CD4-positive, alpha-beta T cell treated with Interferon gamma for 1 hour (primary cell): ENCODE measurements at places on chromosomes 4 and X.

GRCh38 chr4:11480683-11481082, 52.0 kb upstream of the HS3ST1 start:
- DNase-seq, result peak; percentile 57

DNA sequence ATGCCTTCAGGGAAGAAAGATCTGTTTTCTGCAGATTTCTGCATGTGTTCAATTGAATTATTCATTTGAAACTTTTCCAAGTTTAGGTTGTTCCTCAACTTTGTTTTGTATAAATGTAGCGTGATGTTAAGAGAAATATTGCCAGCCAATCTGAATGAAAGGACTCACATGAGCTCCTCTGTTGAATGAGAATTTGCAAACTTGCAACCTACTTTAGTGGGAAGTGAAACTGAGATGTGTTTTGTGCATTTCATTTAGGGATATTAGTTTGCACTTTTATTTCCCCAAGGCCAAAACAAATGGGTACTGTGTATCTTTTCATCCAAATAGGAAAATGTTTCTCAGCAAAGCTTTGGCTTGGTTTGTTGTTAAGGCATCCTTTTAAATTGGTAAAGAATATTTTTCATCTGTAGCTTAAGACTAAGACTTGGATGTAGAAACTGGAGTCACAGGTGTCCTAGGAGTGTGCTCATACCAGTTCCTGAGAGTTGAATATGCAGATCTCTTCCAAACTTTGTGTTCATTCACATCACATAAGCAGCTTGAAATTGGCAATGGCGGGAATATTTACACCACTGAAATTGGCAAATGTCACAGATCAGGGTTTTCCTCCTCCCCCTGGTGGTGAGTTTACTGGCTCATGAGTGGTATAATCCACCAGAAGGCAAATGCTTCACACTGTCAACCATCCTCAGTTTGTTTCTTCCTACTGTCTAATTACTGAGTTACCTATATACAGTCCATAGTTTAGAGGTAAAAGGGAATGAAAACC, 193.6 kb upstream of the BANK1 start:
- no peak for DNase-seq

GRCh38 chr4:188612659-188613058, 473.4 kb downstream of the TRIML1 start:
- DNase-seq, result no peak

- no peak for DNase-seq
Measured at GRCh38 chr4:153480704-153481103, 14.5 kb downstream of the TMEM131L start.

DNA sequence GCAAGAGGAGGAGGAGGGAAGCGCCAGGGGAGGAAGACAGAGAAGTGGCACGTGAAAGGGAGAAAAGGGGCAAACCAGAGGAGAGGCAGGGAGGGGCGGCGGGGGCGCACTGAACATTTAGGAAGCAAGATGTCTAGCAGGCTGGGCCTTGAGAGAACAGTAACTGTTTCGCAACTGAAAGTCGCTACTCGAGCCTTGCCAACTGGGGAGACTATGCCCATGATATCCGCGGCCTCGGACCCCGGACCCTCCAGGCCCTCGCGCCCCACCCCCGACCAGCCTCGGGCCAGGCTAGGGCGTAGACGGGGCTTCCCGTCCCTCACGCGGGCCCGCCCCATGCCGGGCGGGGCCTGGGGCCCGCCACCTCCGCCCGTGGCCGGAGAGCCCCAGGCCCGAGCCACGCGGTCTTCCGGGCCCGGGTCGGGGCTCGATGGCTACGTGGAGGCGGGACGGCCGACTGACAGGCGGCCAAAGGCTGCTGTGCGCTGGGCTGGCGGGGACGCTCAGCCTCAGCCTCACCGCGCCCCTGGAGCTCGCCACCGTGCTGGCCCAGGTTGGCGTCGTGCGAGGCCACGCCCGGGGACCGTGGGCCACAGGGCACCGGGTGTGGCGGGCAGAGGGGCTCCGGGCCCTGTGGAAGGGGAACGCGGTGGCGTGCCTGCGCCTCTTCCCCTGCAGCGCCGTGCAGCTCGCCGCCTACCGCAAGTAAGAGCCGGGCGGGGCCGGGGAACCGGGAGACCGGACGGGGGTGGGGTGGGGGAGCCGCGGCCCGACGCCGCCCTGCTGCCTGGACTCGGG, at the start of gene SLC25A43:
Gene SLC25A43 (plus strand): TSS at position 363 of the 798 bp plus-strand sequence. CDS start 68 bp downstream, at position 431.
- DNase-seq, result peak; percentile 9

DNA sequence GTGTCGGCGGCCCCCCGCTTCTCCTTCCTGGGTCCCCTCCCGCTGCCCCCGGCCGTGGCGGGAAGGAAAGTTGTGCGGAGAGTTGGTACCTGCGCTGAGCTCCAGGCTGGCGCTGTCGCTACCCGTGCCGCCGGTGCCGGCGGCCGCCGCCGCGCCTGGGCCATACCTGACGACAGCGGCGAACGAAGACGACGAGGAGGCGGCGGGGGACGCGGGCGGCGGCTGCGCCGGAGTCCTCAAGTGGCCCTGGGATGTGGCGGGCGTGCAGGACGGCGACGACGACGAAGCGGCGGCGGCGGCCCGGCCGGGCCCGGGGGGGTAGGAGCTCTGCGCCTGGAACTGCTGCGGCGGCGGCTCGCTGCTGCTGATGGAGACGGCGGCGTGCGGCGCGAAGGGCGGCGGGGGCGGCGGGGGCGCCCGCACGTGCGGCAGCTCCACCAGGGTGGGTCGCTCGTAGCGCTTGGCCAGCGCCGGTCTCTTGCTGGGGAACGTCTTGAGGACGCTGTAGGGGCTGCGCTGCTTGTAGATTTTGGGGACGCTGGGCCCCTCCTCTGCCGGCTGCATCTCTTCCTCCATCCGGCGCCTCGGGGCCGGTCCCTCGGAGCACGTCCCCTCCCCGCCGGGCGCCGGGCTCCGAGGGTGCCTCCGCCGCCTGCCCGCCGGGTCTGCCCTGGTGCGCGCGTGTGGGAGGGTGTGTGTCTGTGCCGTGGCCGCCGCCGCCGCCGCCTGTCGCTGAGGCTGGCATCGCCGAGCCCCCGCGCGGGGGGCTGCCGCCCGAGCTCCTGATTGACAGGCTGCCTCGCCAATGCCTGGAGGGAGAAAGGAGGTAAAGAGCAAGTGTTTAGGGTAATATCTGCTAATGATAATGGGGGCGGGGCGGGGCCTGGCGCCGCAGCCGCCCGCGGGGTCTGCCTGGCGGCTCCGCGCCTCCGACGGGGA, 618 bp downstream of the BEND4 start:
- peak; percentile 77 for DNase-seq

DNA sequence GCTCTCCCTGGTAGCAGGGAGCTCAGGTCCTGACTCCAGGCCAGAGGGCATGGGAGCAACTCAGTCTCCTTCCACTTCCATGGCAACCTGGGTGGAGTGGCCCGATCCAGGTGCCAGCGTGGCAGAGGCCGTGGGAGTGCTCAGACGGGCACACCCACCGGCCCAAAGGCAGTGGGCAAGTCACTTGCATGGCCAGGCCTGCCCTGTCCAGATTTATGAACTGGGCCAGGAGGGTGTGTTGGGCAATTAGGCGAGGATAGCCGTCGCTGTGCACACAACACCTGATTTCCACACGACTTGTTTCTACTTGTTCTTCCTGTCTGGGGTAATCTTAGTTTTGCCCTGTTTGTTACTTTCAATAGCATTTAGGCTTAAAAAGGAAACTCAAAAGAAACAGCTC, 55.5 kb upstream of the NYX start:
- DNase-seq, result no peak

- DNase-seq, result no peak
Measured at GRCh38 chr4:40719008-40719623, 30.6 kb upstream of the NSUN7 start.

- no peak for DNase-seq
Measured at GRCh38 chr4:183349673-183350072, 27.4 kb upstream of the CLDN24 start.

DNA sequence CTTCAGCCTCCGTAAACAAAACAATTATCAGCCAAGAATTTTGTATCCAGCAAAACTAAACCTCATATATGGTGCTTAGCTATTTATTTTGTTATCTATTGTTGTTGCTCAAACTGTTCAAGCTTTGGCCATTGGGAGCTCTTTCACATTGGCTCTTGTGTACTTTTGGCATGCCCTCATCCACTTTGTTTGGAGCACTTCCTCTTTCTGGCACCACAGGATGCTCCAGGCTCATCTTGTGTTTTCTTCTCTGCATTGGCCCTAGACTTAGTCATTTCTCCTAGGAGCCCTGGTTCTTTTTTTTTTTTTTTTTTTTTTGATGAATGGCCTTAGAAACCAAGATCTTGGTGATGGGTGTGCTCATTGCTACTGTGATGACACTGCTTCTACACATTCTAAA, 74.5 kb downstream of the DIPK2B start:
- DNase-seq, result no peak

- DNase-seq, result no peak
Measured at GRCh38 chr4:93771640-93772411, 56.7 kb upstream of the ATOH1 start.

DNA sequence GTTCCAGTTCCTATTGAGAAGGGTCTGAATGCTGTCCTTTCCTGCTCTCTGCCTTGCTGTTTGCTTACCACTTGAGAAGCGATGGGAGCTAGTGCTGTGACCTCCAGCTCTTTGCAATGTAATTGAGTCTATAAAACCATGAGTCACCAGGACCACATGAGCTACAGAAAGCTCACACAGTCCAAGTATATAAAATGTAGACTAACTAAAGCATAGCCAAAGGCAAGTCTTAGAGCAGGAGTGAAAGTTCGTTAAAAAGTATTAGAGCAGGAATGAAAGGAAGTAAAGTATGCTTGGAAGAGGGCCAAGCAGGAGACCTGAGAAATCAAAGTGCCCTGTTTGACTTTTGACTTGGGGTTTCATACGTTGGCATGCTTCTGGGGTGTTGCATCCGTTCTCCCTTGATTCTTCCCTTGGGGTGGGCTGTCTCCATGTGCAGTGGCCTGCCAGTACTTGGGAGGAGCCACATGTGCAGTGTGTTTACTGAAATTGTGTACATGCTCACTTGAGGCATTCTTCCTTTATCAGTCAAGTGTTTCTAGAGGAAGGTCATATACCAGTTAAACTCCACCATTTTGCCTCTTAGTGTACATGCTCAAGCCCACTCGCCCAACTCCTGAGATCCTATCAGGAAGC, 71.3 kb upstream of the KIT start:
- DNase-seq, result no peak

GRCh38 chr4:152540941-152541340, 5.0 kb upstream of the FBXW7 start:
- DNase-seq, result no peak

- DNase-seq, result no peak
Measured at GRCh38 chr4:174041555-174042105, 241.8 kb downstream of the FBXO8 start.

DNA sequence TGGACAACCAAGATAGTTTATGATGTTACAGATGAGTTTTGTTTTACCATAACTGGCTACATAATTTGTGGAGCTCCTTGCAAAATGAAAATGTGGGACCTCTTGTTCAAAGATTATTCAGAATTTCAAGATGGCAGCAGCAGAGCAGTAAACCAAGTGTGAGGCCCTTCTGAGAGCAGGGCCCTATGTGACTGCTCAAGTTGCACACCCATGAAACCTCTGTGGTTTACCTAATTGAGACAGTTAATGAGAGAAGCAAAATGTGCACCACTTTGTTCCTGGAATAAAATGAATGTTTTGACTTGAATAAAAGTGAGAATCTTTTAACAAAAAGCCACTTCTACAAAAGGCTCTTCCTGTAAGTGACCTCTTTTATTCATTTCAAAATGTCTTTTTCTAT, 519.2 kb downstream of the RPA4 start:
- no peak for DNase-seq

DNA sequence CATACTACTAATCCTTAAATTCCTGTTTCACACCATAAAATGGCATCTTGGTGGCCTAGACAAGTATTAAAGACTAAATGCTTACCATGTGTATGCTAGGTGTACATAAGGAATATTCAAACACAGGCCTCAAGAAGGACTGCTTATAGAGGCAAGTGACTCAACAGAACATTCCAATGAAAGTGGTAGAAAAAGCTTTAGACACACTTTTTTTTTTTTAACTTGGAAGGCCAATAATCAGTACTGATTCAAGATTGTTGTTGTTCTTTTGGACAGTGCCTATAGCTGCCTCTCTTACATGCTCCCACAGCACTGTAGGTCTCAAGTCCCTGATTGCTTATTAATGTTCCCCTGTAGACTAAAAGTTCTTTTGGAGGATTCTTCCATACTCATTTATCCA, 77.6 kb downstream of the FBXL5 start:
- no peak for DNase-seq
